NCI-H524 (cell line): ENCODE measurements at places on chromosomes 12 and 14.

GRCh38 chr12:65384240-65384639 lies 105.8 kb downstream of the MSRB3 start:
- DNase-seq: no peak

DNA sequence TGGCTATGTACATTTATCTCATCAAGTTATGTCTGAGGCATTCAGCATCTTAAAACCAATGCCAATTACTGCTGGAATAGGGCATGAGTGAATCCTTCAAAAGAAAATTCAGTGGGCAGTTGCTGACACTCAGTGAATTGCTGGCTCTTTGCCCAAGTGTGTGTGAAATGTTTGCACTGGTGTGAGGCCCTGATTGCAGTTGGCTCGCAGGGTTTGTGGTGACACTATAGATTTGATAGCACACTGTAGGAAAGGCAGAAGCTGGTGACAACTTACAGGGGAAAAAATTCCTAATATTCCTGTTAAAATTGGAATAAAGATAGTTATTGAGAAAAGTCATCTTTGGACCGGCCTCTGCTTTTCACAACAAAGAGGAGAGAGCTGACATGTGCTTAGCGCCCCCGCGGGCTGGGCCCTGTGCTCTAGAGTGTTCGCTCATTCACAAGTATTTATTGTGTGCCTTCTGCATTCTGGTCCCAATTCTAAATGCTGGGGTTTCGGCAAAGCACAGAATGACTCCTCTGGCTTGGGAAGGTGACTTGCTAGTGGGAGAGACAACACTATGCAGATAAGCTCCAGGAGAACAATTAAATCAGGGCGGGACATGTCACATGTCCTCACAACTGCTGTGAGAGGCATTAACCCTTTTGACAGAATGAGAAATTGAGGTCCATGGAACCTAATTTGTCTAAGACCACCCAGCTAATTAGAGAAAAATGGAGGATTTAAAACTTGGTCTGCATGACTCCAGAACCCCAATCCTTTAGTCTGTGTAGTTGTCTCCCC lies 418.7 kb downstream of the NPAS3 start:
- no peak for DNase-seq

DNA sequence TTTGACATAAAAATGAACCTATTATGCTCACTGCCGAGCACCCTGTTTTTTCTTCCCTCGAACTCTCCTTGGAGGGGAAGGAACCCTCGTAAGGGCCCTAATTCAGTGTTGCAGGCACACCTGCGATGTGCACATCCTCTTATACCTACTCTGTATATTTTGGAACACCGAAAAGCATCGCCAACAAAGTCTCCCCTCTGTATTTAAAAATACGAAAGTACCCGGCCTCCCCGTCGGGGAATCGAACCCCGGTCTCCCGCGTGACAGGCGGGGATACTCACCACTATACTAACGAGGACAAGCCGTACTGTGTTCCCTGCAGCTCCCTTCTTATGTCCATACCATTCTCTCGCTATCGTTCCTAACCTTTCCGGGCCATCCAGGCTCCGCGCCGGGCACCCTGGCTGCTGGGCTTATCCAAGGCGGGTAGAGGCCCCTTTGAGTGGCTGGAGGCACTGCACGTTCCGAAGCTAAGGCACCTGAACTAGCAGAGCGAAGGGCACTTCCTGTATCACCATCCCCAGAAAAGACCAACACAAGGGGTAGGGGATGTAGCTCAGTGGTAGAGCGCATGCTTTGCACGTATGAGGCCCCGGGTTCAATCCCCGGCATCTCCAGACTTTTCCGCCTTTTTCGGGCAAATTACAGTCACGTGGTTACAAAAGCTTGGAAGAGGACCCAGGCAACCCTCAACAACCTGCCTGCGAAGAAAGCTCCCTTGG lies 25.1 kb upstream of the UBC start:
- no peak for DNase-seq

DNA sequence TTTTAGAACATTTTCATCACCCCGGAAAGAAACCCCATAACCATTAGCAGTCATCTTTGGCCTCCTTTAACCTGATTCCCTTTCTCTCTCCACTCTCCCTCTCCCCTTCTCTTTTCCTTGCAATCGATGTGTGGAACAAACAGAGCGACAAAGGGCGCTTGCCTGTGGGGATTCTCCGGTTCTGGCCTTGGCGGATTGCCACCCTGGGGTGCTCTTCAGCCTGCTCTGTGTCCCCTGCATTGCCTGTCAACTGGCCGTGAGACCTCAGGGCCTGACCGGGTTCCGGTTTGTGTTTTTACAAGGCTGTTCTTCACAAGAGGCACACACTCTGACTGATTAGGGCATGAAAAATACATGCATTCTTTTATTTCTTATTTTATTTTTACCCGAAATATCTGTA lies 27.8 kb downstream of the LRTM2 start:
- DNase-seq: no peak

DNA sequence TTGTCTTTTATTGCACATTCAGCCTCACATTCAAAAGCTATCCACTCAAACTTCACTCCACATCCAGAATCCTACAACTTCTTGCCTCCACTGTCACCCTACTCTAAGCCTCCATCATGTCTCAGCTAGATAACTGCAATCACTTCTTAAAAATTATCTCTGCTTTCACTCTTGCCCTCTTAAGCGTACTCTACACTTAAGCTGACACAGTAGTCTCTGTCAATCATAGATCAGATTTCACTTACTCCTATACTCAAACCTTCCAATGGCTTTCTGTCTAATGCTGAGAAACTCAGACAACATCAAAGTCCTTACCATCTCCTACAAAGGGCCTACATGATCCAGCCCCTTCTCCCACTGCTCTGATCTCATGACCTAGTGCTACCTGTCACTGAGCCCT lies 304.1 kb downstream of the ITPR2 start:
- DNase-seq: peak; percentile 26

- no peak for DNase-seq
Observed at GRCh38 chr14:68553311-68553710, 239.6 kb downstream of the ZFP36L1 start.

DNA sequence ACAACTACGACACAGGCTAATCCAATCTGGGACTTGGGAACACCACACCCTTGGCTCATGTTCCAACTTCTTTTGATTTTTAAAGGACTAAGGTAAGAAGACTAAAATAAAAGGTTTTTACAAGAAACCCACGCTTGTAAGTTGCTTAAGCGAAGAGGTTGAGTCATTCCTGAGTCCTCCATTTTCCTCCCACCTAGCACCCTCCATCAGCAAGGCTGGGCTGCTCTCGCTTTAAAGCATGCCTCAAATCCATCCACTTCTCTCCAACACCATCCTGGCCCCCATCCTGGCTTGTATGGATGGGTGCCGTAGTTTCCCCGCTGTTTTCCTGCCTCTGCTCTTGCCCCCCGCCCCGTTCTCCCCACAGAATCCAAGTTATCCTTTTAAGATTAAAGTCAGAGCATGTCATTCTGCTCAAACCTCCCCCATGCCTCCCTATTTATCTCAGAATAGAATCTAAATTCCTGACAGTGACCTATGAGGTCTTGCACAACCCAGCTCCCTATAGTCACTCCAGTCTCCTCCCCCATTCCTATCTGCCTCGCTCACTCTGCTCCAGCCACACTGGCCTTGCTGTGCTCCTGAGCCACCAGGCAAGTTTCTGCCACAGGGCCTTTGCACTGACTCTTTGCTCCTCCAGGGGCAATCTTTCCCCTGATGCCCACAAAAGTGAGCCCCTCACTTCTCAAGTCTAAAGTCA lies 34.5 kb downstream of the SCARB1 start:
- no peak for DNase-seq

DNA sequence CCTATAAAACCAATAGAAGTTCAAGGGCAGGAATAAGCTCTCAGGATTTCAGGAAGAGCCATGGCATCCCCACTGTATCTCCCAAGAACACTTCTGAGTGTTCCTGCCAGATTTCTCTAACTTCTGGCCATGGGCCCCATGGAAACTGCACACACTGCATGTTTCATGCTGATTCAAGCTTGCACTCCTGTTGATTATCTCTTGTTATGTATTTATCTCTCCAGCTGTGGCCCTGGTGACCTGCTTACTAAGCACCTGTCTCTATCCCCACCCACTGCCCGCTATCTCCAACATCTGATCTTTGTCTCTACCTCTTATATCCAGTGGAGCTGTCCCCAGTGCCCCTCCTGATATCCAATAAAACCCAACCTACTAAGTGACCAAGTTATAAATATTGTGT lies 285.3 kb downstream of the PDZRN4 start:
- DNase-seq: no peak

GRCh38 chr14:57714487-57714931 lies 151.4 kb downstream of the SLC35F4 start:
- peak; percentile 50 for DNase-seq

GRCh38 chr14:67999705-68000384 lies 180.3 kb downstream of the RAD51B start:
- no peak for DNase-seq
